ENCODE measurements at places on chromosomes 11 and 22. TPM values are rescaled to one million over a fixed set of nuclear protein-coding genes. Genes with fewer than 3 reads are reported as not detected.

GRCh38 chr11:60700689-60701468 lies 1.5 kb downstream of the MS4A8 start:
- no peak overlapping the region for H3K4me3 ChIP-seq
- H3K27me3 ChIP-seq, result no peaks in the 10 kb centered on the region
- no peak overlapping the region for H3K27ac ChIP-seq
- no peaks in the 10 kb centered on the region for H3K36me3 ChIP-seq
- no peaks in the 10 kb centered on the region for H3K4me1 ChIP-seq
- DNase-seq, result peak; percentile 51

GRCh38 chr11:83816572-83817187 lies 530.5 kb upstream of the CCDC90B start:
- H3K36me3 ChIP-seq, result no peaks in the 10 kb centered on the region
- DNase-seq, result peak; percentile 15
- no peak overlapping the region for H3K4me3 ChIP-seq
- H3K4me1 ChIP-seq, result no peaks in the 10 kb centered on the region

DNA sequence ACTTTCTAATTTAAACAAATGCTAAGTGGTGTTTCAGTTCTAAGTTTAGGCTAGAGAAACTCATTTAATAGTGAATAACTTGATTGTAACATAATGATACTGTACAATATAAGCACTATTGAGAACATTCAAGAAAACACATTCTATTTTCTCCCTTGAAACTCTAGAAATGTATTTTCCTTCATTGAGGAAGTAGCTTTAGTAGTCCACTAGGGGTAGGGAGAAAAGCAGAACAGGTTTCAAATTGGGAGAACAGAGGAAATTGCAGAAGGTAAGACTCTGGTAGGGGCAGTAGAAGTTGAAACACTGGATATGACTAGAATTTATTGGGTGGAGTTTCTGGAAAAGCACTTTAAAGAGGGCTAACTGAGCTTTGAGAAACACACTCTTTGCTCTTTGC lies 31.6 kb upstream of the MPPED2 start:
- H3K36me3 ChIP-seq, result no peaks in the 10 kb centered on the region
- H3K4me1 ChIP-seq, result no peaks in the 10 kb centered on the region
- no peak overlapping the region for H3K27ac ChIP-seq
- no peak overlapping the region for H3K4me3 ChIP-seq

The GAL3ST3 gene
- not detected for total RNA-seq

GRCh38 chr11:32895471-32895870 lies 2.9 kb downstream of the QSER1 start:
- peak overlapping the region; percentile 96 for H3K27ac ChIP-seq
- peaks cover 20% of the 10 kb centered on the region for H3K4me1 ChIP-seq
- H3K36me3 ChIP-seq, result peaks cover 38% of the 10 kb centered on the region
- H3K4me3 ChIP-seq, result no peak overlapping the region

The FZD4 gene
- total RNA-seq, result 6.1 TPM

DNA sequence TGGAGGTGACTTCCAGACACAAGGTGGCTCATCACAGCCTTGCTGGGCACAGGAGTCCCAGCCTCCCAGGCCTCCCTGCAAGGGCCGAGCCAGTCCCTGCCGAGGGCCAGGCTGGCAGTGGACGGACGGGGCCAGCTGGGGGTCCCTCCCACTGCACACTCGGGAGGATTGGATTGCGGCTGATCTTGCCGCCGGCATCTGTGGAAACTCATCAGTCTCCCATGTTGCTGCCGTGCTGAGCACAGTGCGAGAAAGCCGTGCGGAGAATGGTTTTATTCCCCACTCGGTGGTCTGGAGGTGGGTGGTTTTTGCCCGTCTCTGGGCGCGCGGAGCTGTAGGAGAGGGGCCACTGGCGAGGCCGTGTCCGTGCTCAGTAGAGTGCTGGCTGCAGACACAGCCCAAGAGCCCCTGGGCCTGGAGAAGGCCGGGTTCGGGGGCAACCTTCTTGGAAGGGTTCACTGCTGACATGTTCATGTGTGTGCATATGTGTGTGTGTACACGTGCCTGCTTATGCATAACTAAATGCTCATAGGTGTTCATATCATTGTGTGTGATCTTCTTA lies 1246.4 kb downstream of the BRD1 start:
- no peak for DNase-seq
- no peak overlapping the region for H3K27ac ChIP-seq
- H3K4me1 ChIP-seq, result no peaks in the 10 kb centered on the region
- no peaks in the 10 kb centered on the region for H3K36me3 ChIP-seq

- H3K27ac ChIP-seq, result no peak overlapping the region
- H3K36me3 ChIP-seq, result no peaks in the 10 kb centered on the region
- H3K27me3 ChIP-seq, result no peaks in the 10 kb centered on the region
- peaks cover 22% of the 10 kb centered on the region for H3K4me1 ChIP-seq
- no peak for DNase-seq
These were observed 1.5 kb upstream of the SIK3 start for GRCh38 chr11:117099696-117100095.

DNA sequence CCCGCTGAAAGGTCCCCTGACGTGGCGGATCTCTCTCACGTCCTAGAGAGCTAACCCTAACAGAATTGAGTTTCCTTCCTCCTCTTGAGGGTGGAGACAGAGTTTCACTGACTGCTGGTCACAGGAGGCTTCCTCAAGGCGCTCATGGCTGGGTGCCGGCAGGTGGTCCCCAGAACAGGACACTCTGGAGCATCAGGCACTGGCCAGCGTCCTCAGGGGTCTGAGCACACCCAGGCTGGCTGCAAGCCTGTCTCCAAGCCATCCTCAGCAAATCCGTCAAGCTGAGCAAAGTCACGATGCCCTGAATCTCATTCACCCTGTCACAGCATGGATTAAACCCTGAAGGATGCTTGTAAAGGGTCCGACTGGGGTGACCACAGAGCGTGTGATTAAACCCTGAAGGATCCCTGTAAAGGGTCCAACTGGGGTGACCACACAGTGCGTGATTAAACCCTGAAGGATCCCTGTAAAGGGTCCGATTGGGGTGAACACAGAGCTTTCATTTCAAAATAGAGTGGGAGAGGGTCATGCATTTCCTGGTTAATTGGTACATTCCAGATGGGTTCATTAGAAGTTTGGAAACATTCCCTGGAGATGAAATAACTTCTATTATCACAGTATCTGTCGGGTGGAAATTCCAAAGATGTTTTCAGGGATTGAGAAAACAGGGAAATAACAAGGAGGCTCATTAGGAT lies 473.0 kb downstream of the BRD1 start:
- DNase-seq, result no peak
- H3K27me3 ChIP-seq, result peaks cover 66% of the 10 kb centered on the region
- no peaks in the 10 kb centered on the region for H3K36me3 ChIP-seq
- H3K4me1 ChIP-seq, result no peaks in the 10 kb centered on the region
- H3K4me3 ChIP-seq, result no peak overlapping the region

GRCh38 chr11:68036141-68036716 lies 2.6 kb upstream of the TCIRG1 start:
- H3K4me1 ChIP-seq, result peaks cover 79% of the 10 kb centered on the region
- H3K4me3 ChIP-seq, result no peak overlapping the region
- H3K27me3 ChIP-seq, result no peaks in the 10 kb centered on the region
- H3K36me3 ChIP-seq, result peaks cover 46% of the 10 kb centered on the region
- H3K27ac ChIP-seq, result no peak overlapping the region

GRCh38 chr11:63765688-63766241 lies 2.8 kb downstream of the ZFTA start:
- H3K27me3 ChIP-seq, result no peaks in the 10 kb centered on the region
- no peak for DNase-seq
- H3K4me3 ChIP-seq, result no peak overlapping the region
- H3K36me3 ChIP-seq, result peaks cover 32% of the 10 kb centered on the region
- no peak overlapping the region for H3K27ac ChIP-seq
- peaks cover 8% of the 10 kb centered on the region for H3K4me1 ChIP-seq

DNA sequence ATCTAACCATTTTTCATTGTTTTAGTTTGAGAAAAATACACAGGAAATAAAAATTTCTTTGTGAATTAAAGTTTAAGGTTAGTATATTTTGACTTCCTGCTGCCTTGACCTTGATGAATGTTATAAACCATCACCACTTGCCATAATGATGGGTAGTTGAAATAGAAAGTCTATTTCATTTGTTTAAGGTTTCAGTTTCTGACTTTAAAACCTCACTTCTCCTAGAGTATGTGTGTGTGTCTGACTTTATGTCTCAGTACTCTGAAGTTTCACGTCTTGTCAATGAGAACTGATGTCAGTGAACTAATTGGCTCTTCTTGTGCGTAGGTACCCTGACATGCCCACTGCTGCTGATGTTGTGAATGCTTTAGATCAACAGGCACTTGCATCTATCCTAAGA lies 188.2 kb downstream of the METTL15 start:
- H3K27me3 ChIP-seq, result no peaks in the 10 kb centered on the region
- no peak overlapping the region for H3K27ac ChIP-seq
- H3K4me1 ChIP-seq, result no peaks in the 10 kb centered on the region
- peaks cover 15% of the 10 kb centered on the region for H3K36me3 ChIP-seq
- H3K4me3 ChIP-seq, result no peak overlapping the region
- no peak for DNase-seq

The SDHD gene
- total RNA-seq, result 176 TPM

The SCARF2 gene
- 0.29 TPM for total RNA-seq

- no peak for DNase-seq
- no peak overlapping the region for H3K4me3 ChIP-seq
- H3K27me3 ChIP-seq, result no peaks in the 10 kb centered on the region
- no peak overlapping the region for H3K27ac ChIP-seq
- peaks cover 23% of the 10 kb centered on the region for H3K36me3 ChIP-seq
- H3K4me1 ChIP-seq, result no peaks in the 10 kb centered on the region
These were observed 60.9 kb upstream of the GAB2 start for GRCh38 chr11:78478536-78478935.

GRCh38 chr11:119324189-119324588 lies 7.3 kb upstream of the MCAM start:
- H3K27ac ChIP-seq, result no peak overlapping the region
- no peak overlapping the region for H3K4me3 ChIP-seq
- peaks cover 21% of the 10 kb centered on the region for H3K4me1 ChIP-seq
- DNase-seq, result no peak
- H3K27me3 ChIP-seq, result no peaks in the 10 kb centered on the region

The NLRP10 gene
- total RNA-seq, result 0.09 TPM

DNA sequence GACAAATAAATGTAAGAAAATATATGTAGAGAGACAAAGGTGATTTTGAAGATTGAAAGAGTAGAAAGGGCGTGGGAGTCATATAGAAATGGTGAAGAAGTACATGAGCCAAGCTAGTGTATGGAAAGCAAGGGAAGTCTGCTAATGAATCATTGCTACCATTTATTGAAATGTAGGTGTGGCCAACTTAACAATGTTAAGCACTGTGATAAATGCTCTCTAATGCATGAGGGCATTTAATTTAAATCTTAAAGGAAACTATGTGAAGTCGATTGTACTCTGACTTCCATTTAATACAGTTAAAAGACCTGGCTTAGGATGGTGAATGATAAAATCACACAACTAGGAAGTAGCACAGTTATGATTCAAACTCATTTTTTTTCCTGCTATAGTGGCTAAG lies 219.9 kb downstream of the CASP12 start:
- no peak overlapping the region for H3K27ac ChIP-seq
- no peaks in the 10 kb centered on the region for H3K27me3 ChIP-seq
- H3K36me3 ChIP-seq, result no peaks in the 10 kb centered on the region

The POU2AF3 gene
- total RNA-seq, result not detected

- no peak overlapping the region for H3K27ac ChIP-seq
- no peaks in the 10 kb centered on the region for H3K27me3 ChIP-seq
- H3K4me1 ChIP-seq, result peaks cover 11% of the 10 kb centered on the region
- H3K4me3 ChIP-seq, result no peak overlapping the region
- DNase-seq, result no peak
These were observed 13.1 kb upstream of the SLC16A8 start for GRCh38 chr22:38097058-38097457.

The CPT1B gene
- 3.8 TPM for total RNA-seq

DNA sequence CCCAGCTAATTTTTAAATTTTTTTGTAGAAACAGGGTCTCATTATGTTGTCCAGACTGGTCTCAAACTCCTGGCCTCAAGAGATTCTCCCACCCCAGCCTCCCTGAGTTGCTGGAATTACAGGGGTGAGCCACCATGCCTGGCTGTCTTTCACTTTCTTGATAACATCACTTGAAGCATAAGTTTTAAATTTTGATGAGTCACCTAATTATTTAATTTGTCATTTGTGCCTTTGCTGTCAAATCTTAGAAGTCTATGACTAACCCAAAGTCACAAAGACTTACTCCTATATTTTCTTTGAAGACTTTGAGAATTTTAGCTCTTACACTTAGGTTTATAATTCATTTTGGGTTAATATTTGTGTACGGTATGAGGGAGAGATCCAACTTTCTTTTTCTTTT lies 14.5 kb upstream of the MSANTD2 start:
- no peaks in the 10 kb centered on the region for H3K36me3 ChIP-seq
- no peak overlapping the region for H3K4me3 ChIP-seq

GRCh38 chr11:85299258-85299942 lies 327.7 kb downstream of the DLG2 start:
- no peaks in the 10 kb centered on the region for H3K27me3 ChIP-seq
- H3K4me3 ChIP-seq, result no peak overlapping the region
- no peaks in the 10 kb centered on the region for H3K36me3 ChIP-seq
- no peak overlapping the region for H3K27ac ChIP-seq
- no peak for DNase-seq

GRCh38 chr11:116710762-116711161 lies 62.0 kb downstream of the BUD13 start:
- H3K4me1 ChIP-seq, result no peaks in the 10 kb centered on the region
- peaks cover 77% of the 10 kb centered on the region for H3K27me3 ChIP-seq
- no peak for DNase-seq
- no peak overlapping the region for H3K27ac ChIP-seq
- H3K4me3 ChIP-seq, result no peak overlapping the region
- H3K36me3 ChIP-seq, result no peaks in the 10 kb centered on the region

GRCh38 chr22:36419912-36420882 lies 32.4 kb upstream of the MYH9 start:
- DNase-seq, result no peak
- H3K27ac ChIP-seq, result no peak overlapping the region
- H3K4me1 ChIP-seq, result peaks cover 26% of the 10 kb centered on the region
- no peak overlapping the region for H3K4me3 ChIP-seq
- H3K27me3 ChIP-seq, result no peaks in the 10 kb centered on the region
- H3K36me3 ChIP-seq, result no peaks in the 10 kb centered on the region

- H3K4me1 ChIP-seq, result no peaks in the 10 kb centered on the region
- H3K36me3 ChIP-seq, result no peaks in the 10 kb centered on the region
- H3K27me3 ChIP-seq, result peaks cover 15% of the 10 kb centered on the region
- no peak overlapping the region for H3K4me3 ChIP-seq
These were observed 22.1 kb downstream of the RIBC2 start for GRCh38 chr22:45435544-45436139.

DNA sequence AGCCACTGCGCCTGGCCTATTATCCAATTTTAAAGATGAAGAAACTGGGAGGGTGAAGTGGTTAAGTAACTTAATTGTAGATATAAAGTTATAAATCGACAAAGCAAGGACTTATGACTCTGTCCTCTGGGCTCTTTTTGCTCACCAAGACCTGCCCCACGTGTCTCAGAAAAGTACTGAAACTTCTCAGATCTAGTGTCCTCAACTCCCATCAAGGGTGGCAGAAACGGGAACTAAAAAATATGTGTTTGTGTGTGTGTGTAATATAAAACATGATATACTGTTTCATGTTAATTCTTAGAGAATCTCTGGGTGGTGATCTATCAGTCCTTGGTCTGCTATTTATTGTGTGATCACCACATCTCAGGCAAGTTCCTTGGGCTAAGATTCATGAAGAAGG lies 104.9 kb downstream of the GAB2 start:
- no peaks in the 10 kb centered on the region for H3K27me3 ChIP-seq
- H3K4me1 ChIP-seq, result peaks cover 13% of the 10 kb centered on the region
- H3K4me3 ChIP-seq, result no peak overlapping the region
- H3K36me3 ChIP-seq, result no peaks in the 10 kb centered on the region
- no peak for DNase-seq

The DDTL gene
- not detected for total RNA-seq

The BTBD18 gene
- not detected for total RNA-seq

GRCh38 chr11:90229791-90230190 lies 6.9 kb upstream of the CHORDC1 start:
- H3K36me3 ChIP-seq, result no peaks in the 10 kb centered on the region
- DNase-seq, result no peak
- no peaks in the 10 kb centered on the region for H3K4me1 ChIP-seq
- no peak overlapping the region for H3K4me3 ChIP-seq

The GSTT4 gene
- total RNA-seq, result not detected

Measured in K562 (cell line).